Activated CD4-positive, alpha-beta T cell treated with anti-CD3 and anti-CD28 coated beads, Interleukin-2, amount 50 U/mL, for 4 hours (primary cell): ENCODE measurements at places on chromosomes 4 and X.

DNA sequence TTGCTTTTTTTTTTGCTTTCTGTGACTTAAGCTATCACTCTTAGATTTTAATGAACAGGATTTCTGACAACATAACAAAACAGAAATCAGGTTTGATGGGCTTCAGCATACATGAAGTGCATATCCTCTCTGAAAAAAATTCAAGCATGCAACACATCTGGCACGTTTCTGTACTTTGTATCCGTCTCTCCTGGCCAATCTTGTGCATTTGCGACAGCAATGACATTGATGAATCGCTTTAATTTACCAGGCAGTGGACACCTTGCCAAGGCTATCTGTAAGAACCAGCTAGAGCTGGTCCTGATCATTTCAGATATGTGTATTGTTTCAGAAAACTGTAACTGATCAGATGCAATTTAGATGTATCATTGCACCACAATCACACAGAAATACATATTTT lies 93.3 kb downstream of the CCSER1 start:
- DNase-seq: no peak

GRCh38 chr4:159077702-159078495 lies 25.0 kb upstream of the RAPGEF2 start:
- DNase-seq: no peak

- no peak for DNase-seq
Measured at GRCh38 chr4:184163813-184164212, 53.9 kb downstream of the ENPP6 start.

- DNase-seq: no peak
Measured at GRCh38 chr4:181259081-181259709, 984.0 kb upstream of the TENM3 start.

- no peak for DNase-seq
Measured at GRCh38 chr4:76806757-76807156, 91.2 kb downstream of the SOWAHB start.

GRCh38 chr4:42637867-42638266 lies 19.0 kb downstream of the ATP8A1 start:
- no peak for DNase-seq

DNA sequence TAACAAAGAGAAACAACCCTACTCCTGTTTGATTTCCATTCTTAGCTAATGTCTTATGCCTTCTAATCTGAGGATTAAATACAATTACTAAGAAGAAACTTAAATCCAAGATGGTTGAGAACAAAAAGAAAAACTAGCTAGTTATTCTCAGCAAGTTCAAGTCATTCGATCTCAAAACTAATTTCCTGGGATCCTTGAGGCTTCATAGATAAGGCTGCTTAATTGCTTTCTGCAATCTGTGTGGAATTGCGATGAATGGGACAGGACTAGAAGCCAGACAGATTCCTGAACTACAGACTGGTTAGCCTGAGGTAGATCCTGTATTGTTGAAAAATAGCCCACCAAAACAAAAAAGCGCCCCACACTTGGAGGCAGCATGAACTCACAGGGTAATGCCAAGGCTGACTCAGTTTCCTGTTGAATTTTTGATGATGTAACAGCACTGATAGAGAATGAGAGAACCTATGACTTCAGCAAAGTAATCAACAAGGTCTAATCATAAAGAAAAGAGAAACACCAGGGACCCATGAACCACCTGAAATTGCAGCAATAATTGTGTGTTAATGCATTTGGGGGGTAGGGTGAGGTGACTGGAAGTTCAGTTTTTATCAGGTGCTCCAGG lies 33.9 kb downstream of the KLHL15 start:
- no peak for DNase-seq
